NCI-H2081 treated with DMSO at 0.1 percent for 48 hours (cell line): ENCODE measurements at places on chromosomes 11 and 22.

DNA sequence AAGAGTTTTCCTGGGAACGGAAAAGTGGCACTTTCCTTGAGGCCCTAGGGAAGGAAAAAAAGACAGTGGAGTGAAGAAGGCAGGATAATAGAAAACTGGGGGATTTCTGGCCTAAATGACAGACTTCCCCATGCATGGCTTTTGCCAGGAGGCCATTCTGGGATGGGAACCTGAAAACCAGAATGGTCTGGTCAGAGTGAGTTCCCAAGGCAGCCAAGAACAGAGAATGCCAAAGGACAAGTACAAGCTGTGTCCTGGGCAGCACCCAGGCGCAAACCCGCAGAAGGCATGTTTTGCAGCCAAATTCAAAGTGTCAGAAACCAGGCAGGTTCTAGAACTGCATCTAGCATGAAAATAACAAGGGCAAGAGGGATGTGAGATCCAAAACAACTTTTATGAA is 162.4 kb downstream of the SPON1 start:
- DNase-seq: no peak

GRCh38 chr11:128487978-128488377 is 99.4 kb downstream of the ETS1 start:
- DNase-seq: no peak

- no peak for DNase-seq
Measured at GRCh38 chr11:76152086-76152681, 54.1 kb downstream of the WNT11 start.

DNA sequence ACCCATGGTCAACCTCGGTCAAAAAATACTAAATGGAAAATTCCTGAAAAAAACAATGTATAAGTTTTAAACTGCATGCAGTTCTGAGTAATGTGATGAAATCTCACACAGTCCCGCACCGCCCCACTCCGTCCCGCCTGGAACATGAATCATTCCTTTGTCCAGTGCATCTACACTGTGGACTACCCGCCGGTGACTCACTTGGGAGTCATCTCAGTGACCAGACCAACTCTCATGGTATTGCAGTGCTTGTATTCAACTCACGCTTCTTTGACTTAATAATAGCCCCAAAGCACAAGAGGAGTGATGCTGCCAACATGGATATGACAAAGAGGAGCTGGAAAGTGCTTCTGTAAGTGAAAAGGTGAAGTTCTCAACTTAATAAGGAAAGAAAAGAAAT is 48.8 kb downstream of the ARHGAP32 start:
- no peak for DNase-seq

DNA sequence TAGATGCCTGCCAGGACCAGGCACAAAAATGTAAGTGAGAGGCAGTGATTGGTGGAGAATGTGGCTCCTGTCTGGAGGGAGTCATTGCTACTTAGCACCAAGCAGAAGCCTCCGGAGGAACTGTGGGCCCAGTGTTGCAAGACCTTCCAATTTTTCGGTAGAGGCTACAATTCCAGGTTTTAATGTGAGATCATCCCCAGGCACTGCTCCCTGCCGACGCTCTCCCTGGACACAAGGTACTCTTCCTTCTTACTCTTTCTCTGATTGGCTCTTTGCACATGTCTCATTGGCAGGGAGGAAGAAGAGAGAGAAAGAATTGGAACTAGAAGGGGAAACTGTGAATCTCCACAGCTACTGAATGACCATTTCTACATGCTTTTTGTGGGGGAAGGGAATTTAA is 53.7 kb upstream of the EP300 start:
- DNase-seq: no peak

- DNase-seq: no peak
Measured at GRCh38 chr22:21446128-21446826, 20.9 kb upstream of the TMEM191C start.

DNA sequence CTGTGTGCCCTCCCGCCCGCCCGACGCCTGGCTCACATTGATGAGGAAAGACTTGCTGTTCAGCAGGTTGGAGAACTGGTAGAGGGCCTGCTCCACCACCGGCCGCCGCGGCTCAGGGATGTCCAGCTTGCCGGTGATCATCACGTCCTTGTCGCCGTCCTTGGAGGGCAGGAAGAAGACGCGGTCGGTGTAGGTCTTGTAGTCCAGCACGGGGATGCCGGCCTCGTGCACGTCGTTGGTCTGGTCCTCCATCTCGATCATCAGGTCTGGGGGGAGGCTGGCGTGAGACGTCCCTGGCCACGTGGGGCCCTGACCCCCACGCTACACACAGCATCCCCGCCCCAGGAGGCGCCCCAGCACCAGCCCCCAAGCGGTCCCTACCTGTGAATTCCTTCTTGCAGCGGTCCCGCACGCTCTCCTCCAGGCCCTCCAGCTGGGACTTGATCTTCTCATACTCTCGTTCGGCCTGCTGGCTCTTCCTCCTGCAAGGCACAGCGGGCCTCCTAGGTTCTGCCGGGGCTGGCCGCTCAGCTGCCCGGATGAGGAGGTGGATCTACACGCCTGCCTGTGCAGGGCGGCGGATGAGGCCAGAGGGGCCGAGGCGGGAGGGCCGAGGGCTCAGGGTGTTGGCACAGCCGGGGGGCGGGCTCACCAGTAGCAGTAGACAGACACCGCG is 10.7 kb upstream of the MAPK11 start:
- DNase-seq: no peak

DNA sequence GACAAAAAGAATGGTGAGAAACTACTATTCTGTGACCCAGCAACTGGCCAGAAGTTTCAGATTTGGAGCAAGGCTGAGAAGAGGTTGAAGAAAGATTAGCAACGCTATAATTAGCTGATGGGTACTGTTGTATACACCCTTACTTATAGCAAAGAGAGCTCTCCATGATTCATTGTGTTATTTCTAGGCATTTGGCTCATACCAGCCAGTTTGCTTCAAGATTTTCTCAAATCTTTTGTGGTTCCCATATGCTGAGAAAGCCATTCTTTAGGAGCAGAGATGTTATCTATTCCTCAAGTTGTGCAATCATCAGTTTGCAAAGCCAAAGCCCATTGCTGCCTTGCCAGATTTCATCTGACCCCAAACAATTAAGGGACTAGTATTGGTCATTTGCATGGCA is 179.4 kb downstream of the ETS1 start:
- no peak for DNase-seq

GRCh38 chr11:44219830-44220796 is 89.8 kb downstream of the ALX4 start:
- no peak for DNase-seq

DNA sequence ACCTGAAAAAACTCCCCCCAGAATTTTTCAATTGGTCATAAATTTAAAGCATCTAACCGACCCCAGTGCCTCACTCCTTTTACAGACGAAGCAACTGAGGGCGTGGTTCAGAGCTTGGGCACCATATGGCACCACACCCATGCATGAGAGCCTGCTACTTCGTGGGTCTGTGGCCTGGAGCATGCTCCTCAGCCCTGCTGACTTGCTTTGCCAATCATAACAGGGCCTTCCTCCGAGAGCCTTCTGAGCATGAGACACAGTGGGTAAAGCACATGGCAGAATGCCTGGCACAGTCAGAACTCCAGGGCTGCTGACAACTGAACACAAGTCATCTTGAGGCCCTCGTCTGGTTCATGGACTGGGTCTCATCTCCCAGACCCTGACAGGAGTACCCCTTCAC is 33.3 kb downstream of the HIRA start:
- no peak for DNase-seq

GRCh38 chr11:101436511-101437142 is 147.2 kb downstream of the TRPC6 start:
- DNase-seq: no peak

- no peak for DNase-seq
Measured at GRCh38 chr11:9362393-9362863, 22.0 kb upstream of the IPO7 start.

DNA sequence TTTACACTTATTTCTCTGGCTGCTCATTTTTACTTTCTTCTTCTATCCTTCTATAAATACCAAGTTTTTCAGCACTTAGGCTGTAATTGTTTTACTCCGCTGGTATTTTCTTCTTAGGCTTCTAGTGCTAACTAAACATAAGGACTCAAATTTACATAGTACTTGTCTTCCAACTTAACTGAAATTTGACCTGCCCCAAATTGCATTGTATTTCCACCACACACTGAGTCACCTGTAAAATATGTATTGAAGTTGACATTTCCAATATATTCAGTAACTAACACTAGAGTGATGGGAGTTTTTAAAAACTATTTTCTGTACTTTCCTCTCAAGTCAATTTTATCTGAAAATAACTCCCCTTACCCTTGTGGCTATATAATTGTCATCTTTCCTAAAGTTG is 1794.1 kb upstream of the RAG2 start:
- no peak for DNase-seq
